Neural progenitor cell (in vitro differentiated cells): ENCODE measurements at places on chromosomes 13 and 19.
A peak's percentile ranks its signal among the peaks of the same experiment; 100 is the strongest.

DNA sequence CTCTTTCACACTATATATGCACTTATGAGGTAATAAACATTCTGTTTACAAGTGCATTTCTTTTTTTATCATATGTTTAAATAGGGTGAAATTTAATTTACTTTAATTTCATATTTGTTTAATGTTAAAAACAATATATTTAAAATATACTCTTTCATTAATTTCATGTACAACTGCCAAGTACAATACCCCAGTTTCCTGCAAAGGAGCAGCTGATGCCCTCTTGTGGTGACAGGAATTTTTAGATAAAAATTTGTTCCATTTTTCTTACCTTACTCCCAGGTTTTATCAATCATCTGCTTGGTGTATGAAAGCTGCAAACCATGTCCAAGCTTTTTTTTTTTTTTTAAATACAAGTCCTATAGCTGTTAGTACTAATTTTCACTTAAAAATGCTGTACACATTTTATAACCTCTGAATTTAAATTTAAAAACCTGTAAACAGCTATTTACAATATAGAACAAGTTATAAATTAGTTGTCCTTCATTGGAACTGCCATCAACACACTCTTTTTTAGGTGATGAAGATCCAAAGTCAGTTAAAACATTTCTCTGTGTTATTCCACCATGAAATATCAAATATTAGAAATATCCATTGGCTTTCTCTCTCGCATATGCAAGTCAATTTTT lies 4.9 kb downstream of the PCDH20 start:
- DNase-seq = peak; percentile 16
- no peaks in the 10 kb centered on the region for H3K36me3 ChIP-seq
- peaks cover 49% of the 10 kb centered on the region for H3K27me3 ChIP-seq
- no peak overlapping the region for H3K27ac ChIP-seq
- peaks cover 16% of the 10 kb centered on the region for H3K4me1 ChIP-seq

GRCh38 chr13:48192411-48192935 lies 40.5 kb upstream of the ITM2B start:
- H3K4me3 ChIP-seq = no peak overlapping the region
- H3K27ac ChIP-seq = no peak overlapping the region
- H3K27me3 ChIP-seq = no peaks in the 10 kb centered on the region

- no peaks in the 10 kb centered on the region for H3K36me3 ChIP-seq
- peak; percentile 99 for DNase-seq
- peak overlapping the region; percentile 60 for H3K4me3 ChIP-seq
- H3K27me3 ChIP-seq = no peaks in the 10 kb centered on the region
- no peak overlapping the region for H3K27ac ChIP-seq
These were observed 9.9 kb downstream of the LMTK3 start for GRCh38 chr19:48501494-48502349.

DNA sequence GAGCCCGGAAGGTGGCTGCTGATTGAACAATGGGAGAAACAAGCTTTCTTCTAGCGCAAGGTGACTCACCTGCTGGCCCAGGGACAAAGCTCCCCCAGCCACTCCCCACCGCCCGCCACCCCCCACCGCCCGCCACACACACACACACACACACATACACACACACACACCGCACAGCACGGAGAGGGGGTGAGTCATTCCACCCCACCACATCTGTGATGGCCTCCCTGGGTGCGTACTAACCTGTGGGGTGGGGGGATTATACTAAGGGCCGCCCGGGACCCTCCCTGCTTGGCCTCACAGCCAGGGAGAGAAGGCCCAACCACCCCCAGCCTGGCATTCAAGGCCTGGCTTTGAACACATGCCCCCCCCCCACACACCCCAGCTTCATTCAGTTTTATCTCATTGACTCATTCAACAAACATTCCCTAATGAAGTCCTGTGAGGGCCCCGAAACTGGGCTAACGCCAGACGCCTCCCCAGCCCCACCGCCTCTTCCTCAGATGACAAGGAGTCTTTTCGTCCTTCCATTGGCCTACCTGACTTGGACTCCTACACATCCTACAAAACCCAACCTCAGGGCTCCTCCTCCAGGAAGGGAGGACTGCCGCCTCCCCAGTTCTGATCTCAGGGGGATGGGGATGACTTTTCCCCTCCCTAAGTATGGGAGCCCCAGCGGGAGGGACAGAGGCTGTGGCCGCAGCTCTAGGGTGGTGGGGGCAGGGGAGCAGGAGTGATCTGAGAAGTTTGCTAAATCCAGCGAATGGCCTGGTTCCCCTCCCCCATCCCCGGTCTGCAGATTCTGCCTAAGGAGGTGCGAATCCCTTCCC lies 5.8 kb upstream of the ONECUT3 start:
- H3K27me3 ChIP-seq = peaks cover 98% of the 10 kb centered on the region
- no peaks in the 10 kb centered on the region for H3K36me3 ChIP-seq
- no peak overlapping the region for H3K27ac ChIP-seq
- no peak overlapping the region for H3K4me3 ChIP-seq
- peaks cover 26% of the 10 kb centered on the region for H3K4me1 ChIP-seq

DNA sequence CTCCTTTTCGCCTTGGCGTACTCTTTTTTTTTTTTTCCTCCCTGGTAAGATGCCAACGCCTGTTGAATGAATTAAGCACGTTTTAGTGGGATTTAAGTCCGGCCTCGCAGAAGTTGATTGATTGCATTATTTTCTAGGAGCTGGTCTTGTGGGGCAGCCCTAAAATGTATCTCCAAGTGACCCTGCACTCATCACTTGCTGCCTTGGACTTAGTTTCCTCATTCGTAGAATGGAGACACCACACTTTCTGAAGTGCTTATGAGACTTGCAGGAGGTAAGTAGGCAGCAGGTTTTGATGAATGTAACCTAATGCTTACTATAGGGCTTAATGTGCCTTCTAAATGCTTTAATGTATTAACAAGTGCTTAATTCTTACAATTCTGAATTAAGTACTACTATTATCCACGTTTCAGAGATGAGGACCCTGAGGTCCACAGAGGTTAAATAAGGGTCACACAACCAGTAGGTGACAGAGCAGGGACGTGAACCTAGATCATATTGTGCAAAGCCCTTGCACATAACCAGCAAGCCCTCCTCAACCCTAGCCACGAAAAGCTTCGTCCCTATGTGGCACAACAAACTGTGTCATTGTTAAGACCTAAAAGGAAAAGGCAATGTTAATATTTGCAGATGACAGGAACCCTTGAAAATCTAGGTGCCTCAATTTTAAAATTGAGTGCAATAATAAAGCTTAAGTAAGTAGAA lies 514 bp upstream of the ARGLU1 start:
- H3K27ac ChIP-seq = no peak overlapping the region
- no peaks in the 10 kb centered on the region for H3K36me3 ChIP-seq
- no peaks in the 10 kb centered on the region for H3K27me3 ChIP-seq
- peak overlapping the region; percentile 79 for H3K4me3 ChIP-seq
- H3K4me1 ChIP-seq = peaks cover 47% of the 10 kb centered on the region

- H3K27ac ChIP-seq = no peak overlapping the region
- no peaks in the 10 kb centered on the region for H3K4me1 ChIP-seq
These were observed 1702.2 kb downstream of the EFNB2 start for GRCh38 chr13:104833221-104833620.

DNA sequence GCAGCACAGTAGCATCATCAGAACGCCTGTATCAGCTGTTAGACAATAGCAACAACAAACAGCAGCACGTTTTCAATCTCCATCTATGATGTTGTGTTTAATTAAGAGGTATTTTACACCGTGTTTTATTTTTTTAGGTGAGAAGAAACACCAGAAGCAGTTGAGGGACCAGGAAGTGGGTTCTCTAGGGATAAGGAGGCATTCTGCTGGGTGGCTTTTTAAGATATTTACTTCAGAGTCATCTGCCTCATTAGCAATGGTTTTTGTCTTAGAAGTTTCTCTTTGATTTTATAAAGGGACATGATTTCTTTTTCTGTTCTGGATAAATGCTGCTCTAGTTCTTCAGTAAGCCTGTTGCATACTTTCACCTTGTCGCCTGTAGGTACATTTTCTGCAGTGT lies 8.2 kb downstream of the CKAP2 start:
- no peaks in the 10 kb centered on the region for H3K27me3 ChIP-seq
- H3K27ac ChIP-seq = no peak overlapping the region
- DNase-seq = no peak
- H3K4me3 ChIP-seq = no peak overlapping the region
- peaks cover 10% of the 10 kb centered on the region for H3K4me1 ChIP-seq

GRCh38 chr19:16325641-16326400 lies 1.2 kb downstream of the KLF2 start:
- no peak overlapping the region for H3K27ac ChIP-seq
- H3K4me1 ChIP-seq = peaks cover 11% of the 10 kb centered on the region
- no peaks in the 10 kb centered on the region for H3K36me3 ChIP-seq
- H3K4me3 ChIP-seq = peak overlapping the region; percentile 41
- H3K27me3 ChIP-seq = peaks cover 100% of the 10 kb centered on the region
- DNase-seq = peak; percentile 86

- peaks cover 23% of the 10 kb centered on the region for H3K4me1 ChIP-seq
- no peak overlapping the region for H3K27ac ChIP-seq
- H3K36me3 ChIP-seq = no peaks in the 10 kb centered on the region
These were observed 20.7 kb downstream of the SH3GL1 start for GRCh38 chr19:4379383-4380253.

DNA sequence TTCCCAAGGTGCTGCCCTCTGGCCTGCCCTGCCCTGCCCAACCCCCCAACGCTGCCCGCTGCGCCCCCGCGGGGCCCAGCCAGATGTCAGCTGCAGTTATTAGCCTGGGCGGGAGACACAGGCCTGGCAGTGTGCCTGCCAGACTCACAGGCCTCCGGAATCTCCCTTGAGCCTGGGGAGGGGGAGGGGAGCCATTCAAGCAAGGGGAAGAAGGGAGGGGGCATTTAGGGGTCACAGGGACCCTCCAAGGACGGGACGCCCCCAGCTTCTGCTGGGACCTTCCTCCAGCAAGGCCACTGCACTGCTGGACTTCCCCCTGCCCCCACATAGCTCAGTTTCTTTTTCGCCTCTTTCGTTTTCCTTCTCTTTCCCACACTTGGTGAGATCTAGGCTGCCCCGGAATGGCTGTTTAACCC lies 2.6 kb upstream of the JUNB start:
- H3K4me1 ChIP-seq = peaks cover 32% of the 10 kb centered on the region
- peak overlapping the region; percentile 56 for H3K27ac ChIP-seq
- H3K4me3 ChIP-seq = peak overlapping the region; percentile 61
- no peaks in the 10 kb centered on the region for H3K36me3 ChIP-seq
- DNase-seq = peak; percentile 70

GRCh38 chr19:34120846-34121639 lies 51.3 kb upstream of the LSM14A start:
- no peak overlapping the region for H3K4me3 ChIP-seq
- H3K27ac ChIP-seq = no peak overlapping the region
- peaks cover 7% of the 10 kb centered on the region for H3K4me1 ChIP-seq
- DNase-seq = peak; percentile 60
- no peaks in the 10 kb centered on the region for H3K27me3 ChIP-seq

GRCh38 chr19:11053817-11054195 lies 35.5 kb upstream of the LDLR start:
- H3K27me3 ChIP-seq = no peaks in the 10 kb centered on the region
- H3K27ac ChIP-seq = no peak overlapping the region
- H3K4me3 ChIP-seq = no peak overlapping the region
- H3K36me3 ChIP-seq = no peaks in the 10 kb centered on the region

GRCh38 chr19:13819238-13819637 lies 24.0 kb downstream of the ZSWIM4 start:
- H3K36me3 ChIP-seq = peaks cover 2% of the 10 kb centered on the region
- DNase-seq = no peak
- H3K4me1 ChIP-seq = no peaks in the 10 kb centered on the region
- no peak overlapping the region for H3K27ac ChIP-seq

DNA sequence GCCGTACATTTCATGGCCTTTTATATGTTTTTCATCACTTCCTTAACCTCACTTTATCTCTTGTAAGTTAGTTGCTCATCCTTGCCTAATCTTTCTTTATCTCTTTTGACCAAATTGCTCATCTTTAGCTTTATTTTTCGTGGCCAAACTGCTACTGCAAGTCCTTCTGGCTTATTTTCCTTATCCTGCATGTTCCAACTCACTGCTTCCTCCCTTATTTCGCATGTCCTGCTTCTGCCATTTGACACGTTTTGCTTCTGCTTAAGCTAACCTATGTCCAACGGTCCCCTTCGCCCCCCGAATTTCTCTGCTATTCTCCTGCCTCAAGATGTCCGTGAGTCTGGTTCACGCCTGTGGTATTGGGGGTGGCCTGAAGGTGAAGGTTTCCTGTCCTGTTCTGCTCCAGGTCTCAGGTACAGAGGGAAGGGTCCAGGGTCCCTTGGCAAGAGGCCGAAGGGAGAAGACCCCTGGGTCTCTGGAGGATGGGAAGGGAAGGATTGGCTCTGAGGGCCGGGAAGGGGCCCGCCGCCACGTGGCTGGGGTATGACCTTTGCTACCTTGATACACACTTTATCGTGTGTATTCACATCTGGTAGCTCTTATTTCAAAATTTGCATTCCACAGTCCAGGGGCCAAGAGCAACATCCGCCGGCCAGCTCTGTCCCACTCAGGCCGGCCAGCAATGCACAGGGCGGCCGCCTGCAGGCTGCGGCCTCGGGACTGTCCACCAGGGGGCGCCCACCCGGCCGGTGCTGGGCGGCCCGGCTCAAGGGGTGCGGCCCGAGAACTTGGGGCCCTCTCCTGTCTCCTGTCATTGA lies 2.9 kb upstream of the C19orf85 start:
- H3K4me3 ChIP-seq = no peak overlapping the region
- peaks cover 10% of the 10 kb centered on the region for H3K4me1 ChIP-seq
- H3K27me3 ChIP-seq = no peaks in the 10 kb centered on the region
- DNase-seq = peak; percentile 70
- no peak overlapping the region for H3K27ac ChIP-seq

GRCh38 chr19:53894707-53895106 lies 12.7 kb downstream of the PRKCG start:
- H3K4me3 ChIP-seq = no peak overlapping the region
- no peaks in the 10 kb centered on the region for H3K36me3 ChIP-seq
- no peak overlapping the region for H3K27ac ChIP-seq

GRCh38 chr13:30178976-30179375 lies 128.4 kb downstream of the KATNAL1 start:
- no peak overlapping the region for H3K27ac ChIP-seq
- DNase-seq = no peak
- H3K4me3 ChIP-seq = no peak overlapping the region

DNA sequence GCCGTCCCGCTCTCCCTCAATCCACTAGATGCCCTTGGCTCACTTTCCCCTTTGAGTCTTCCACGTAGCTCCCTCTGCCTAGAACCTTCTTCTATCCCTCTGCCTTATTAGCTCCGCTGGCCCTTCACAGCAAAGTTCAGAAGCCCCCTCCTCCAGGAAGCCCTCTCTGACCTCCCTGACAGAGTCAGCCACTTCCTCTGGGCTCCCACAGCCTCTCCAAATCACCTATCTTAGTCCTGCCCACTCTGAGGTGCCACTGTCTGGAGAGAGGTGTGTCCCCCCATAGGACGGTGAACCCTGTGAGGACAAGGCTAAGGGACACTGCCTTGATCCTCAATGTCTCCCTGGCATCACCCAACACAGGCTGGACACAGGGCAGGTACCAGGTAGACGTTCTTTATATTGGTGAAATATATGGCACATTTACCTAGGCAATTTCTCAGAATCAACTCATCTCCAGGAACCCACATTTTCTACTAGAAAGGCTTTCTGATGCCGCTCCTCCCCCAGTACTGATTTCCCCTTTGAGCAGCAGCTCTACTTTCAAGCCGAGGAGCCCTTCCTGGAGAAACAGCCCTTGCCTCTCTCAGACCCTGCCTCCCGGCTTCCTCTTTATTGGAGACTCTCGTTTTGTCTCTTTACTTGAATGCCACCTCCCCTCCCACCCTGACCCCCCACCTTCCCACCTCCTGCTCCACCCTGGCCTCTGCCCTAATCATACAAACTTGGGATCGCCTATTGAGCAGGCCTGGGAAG lies 3.4 kb upstream of the TGFB1 start:
- DNase-seq = no peak
- no peaks in the 10 kb centered on the region for H3K36me3 ChIP-seq
- peaks cover 5% of the 10 kb centered on the region for H3K4me1 ChIP-seq
- peaks cover 20% of the 10 kb centered on the region for H3K27me3 ChIP-seq
- no peak overlapping the region for H3K4me3 ChIP-seq
